Karpas-422 (cell line): ENCODE measurements at places on chromosomes 11 and 22. TPM values are rescaled to one million over a fixed set of nuclear protein-coding genes. Genes with fewer than 3 reads are reported as not detected.

CASP12 gene
- total RNA-seq: not detected in 2 replicates

NAALAD2 gene
- total RNA-seq: not detected in 2 replicates

KRTAP5-10 gene
- not detected in 2 replicates for total RNA-seq

DNA sequence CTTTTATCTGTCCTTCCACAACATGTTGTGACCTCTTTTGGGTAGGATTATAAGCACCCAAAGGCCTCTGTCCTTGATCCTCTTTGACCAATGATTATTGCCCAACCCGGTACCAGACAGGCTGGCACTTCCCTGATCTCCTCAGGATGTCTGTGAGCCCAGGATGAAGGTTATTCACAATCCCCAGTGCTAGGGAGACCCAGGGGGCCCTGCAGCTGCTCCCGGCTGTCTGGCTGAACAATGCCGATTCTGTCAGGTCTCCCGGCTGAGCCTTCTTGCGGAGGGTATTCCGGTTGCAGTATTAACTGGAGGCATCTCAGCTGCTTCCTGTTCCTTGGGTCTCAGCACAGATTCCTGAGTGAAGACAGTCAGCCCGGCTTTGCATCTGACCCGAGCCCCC lies 71.2 kb upstream of the CDON start:
- DNase-seq: no peak
- no peak overlapping the region for H3K4me3 ChIP-seq
- no peaks in the 10 kb centered on the region for H3K4me1 ChIP-seq
- no peaks in the 10 kb centered on the region for H3K27me3 ChIP-seq
- no peak overlapping the region for H3K27ac ChIP-seq

DNA sequence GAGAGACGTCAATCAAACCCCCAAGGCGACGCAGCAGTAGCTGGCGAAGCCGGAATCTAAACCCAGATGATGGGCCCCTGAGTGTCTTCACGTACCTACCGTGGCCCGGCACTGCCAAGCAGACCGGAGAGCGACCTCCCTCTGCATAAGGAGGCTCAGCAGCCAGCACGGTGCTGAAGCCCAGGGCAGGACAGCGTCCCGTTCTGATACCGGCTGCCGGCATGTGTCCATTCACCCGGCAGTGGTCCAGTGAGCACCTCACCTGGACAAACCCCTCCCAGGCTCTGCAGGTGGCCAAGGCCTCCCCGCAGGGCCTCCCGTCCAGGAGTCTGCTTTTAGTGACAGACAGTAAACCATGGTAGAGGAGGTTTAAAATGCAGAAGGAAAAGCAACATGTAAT lies 142.0 kb downstream of the BRD1 start:
- H3K4me3 ChIP-seq: no peak overlapping the region
- no peak for DNase-seq
- H3K27me3 ChIP-seq: no peaks in the 10 kb centered on the region
- no peaks in the 10 kb centered on the region for H3K36me3 ChIP-seq
- no peaks in the 10 kb centered on the region for H3K4me1 ChIP-seq

DNA sequence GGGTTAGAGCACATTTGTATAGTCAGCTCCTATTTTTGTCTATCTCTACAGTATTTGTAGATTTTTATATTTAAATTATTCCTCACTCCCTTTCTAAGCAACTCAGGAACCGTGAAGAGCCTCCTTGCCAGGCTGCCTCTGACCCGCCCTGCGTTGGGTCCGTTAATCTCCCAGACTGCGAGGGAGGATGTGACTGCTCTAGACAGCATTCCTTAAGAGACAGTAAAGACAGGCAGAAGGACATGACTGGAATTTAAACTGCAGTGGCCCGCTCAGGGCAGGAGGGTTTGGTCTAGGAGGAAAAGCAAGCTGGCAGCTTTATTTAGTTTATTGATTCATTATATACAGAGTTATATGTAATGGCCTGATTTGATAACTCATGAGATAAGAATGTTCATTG lies 413.7 kb downstream of the TMEM135 start:
- no peaks in the 10 kb centered on the region for H3K27me3 ChIP-seq
- peak overlapping the region; percentile 93 for H3K27ac ChIP-seq
- peaks cover 100% of the 10 kb centered on the region for H3K4me1 ChIP-seq
- DNase-seq: no peak
- no peak overlapping the region for H3K4me3 ChIP-seq
- peaks cover 9% of the 10 kb centered on the region; the same call in 1 of the 2 replicates for H3K36me3 ChIP-seq

- no peak overlapping the region for H3K27ac ChIP-seq
- no peaks in the 10 kb centered on the region for H3K4me1 ChIP-seq
- H3K4me3 ChIP-seq: no peak overlapping the region
- peak; percentile 79 for DNase-seq
- no peaks in the 10 kb centered on the region for H3K27me3 ChIP-seq
Observed at GRCh38 chr11:71342951-71343827, 90.8 kb upstream of the SHANK2 start.

DNA sequence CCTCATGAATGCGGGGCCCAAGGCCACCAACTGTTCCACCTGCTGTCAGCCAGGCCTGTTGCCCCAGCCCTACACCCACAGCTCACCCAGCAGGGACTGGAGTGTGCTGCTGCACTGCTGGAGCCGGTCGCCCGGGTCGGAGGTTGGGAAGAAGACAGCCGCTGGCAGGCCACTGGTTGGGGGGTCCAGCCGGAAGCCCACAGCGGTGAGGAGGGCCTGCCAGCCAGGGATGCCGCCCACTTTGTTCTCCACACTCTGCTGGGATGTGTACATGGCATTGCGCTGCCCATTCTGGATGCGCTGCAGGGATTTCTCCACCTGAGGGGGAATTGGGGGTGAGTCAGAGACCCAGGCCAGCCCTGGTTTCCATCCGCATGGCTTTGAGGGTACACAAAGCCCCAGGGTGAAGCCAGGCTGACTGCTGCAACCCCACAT lies 74.2 kb upstream of the PITPNB start:
- no peak overlapping the region for H3K27ac ChIP-seq
- H3K27me3 ChIP-seq: no peaks in the 10 kb centered on the region
- no peaks in the 10 kb centered on the region for H3K36me3 ChIP-seq

DNA sequence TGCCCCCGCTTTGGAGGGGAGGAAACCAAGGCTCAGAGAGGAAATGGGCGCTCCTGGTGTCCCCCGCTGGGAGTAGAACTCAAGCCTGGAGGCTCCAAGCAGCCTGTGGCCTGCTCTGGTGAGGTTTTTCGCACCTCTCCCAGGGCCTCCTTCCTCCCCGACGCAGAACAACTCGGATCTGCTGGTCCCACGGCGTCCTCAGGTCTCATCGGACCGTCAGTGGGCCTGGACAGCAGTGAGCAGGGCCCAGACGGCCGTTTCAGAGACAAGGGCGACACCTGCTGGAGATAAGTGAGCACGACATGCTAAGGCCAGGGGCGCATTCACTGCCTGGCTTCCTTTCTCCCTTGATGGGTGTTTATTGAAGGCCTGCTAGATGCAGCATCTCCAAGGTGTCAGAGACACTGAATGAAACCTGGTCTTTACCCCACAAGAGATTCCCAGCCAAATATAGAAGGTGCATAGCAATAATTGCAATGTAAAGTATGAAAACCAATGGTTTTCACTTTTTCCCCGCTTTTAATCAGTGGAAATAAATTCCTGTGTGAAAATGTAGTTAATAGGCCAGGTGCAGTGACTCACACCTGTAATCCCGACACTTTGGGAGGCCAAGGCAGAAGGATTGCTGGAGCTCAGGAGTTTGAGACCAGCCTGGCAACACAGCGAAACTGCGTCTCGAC lies 26.9 kb upstream of the CD82 start:
- no peaks in the 10 kb centered on the region for H3K27me3 ChIP-seq
- no peaks in the 10 kb centered on the region for H3K4me1 ChIP-seq
- H3K36me3 ChIP-seq: no peaks in the 10 kb centered on the region
- DNase-seq: peak; percentile 86
- H3K27ac ChIP-seq: no peak overlapping the region

GRCh38 chr11:69178819-69179482 lies 23.2 kb downstream of the SMIM38 start:
- H3K27ac ChIP-seq: no peak overlapping the region
- DNase-seq: no peak
- H3K4me3 ChIP-seq: no peak overlapping the region
- H3K27me3 ChIP-seq: no peaks in the 10 kb centered on the region

GRCh38 chr11:121670805-121671282 lies 218.1 kb upstream of the SORL1-AS1 start:
- H3K27ac ChIP-seq: no peak overlapping the region
- no peak for DNase-seq
- H3K4me1 ChIP-seq: peaks cover 13% of the 10 kb centered on the region
- no peaks in the 10 kb centered on the region for H3K27me3 ChIP-seq
- H3K36me3 ChIP-seq: no peaks in the 10 kb centered on the region

DNA sequence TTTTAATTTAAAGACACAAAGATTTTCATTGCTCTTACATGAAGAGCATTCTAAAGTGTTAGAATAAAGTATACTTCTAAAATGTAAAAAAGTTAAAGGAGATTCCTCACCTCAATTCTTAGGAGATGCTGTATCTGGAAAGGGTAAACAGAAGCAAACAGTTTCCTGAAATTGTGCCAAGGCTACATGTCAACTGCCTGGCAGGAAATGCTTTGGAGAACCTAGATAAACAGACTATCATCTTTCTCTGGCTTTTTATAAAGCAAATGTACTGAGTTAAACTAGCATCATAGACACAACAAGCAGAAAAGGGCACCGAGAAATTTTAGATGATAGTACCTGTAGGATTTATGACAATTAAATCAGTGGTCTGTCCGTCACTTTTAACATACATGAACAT lies 24.7 kb upstream of the AKIP1 start:
- no peaks in the 10 kb centered on the region for H3K4me1 ChIP-seq
- H3K27ac ChIP-seq: no peak overlapping the region
- no peak for DNase-seq
- no peaks in the 10 kb centered on the region for H3K36me3 ChIP-seq
- H3K4me3 ChIP-seq: no peak overlapping the region

DNA sequence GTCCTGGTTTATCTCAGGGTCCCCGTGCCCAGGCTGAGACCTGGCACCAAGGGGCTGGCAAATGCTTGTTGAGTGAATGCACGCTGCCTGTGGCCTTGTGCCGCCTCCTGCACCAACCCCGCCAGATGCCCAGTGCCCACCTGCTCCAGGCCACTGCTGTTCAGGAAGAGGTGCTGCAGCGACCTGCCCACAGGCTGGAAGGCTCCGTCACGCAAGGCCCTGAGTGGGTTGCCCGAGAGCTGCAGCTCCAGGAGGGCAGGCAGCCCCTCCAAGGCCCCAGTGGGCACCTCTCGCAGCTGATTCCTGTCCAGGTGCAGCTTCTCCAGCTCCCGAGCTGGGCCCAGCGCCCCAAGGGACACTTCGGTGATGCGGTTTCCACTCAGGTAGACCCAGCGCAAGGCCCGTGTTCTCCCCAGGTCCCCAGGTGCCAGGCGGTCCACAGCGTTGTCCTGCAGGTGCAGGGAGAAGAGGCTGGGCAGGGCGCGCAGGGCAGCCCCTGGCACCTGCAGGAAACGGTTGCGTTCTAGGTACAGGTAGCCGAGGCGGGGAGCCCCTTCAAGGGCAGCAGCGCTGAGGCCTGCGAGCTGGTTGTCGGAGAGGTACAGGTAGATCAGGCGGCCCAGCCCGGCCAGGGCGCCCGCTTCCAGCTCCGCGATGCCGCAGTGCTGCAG lies 3.6 kb downstream of the CHADL start:
- H3K36me3 ChIP-seq: no peaks in the 10 kb centered on the region
- H3K27ac ChIP-seq: no peak overlapping the region
- peak overlapping the region; percentile 61 for H3K4me3 ChIP-seq
- DNase-seq: no peak
- H3K27me3 ChIP-seq: no peaks in the 10 kb centered on the region

GRCh38 chr11:92340839-92341238 lies 116.2 kb downstream of the FAT3 start:
- no peak overlapping the region for H3K27ac ChIP-seq
- no peaks in the 10 kb centered on the region for H3K36me3 ChIP-seq
- peak; percentile 71 for DNase-seq
- H3K4me3 ChIP-seq: no peak overlapping the region
- H3K27me3 ChIP-seq: no peaks in the 10 kb centered on the region
- H3K4me1 ChIP-seq: no peaks in the 10 kb centered on the region
